ENCODE measurements at places on chromosomes 12 and 14. TPM values are rescaled to one million over a fixed set of nuclear protein-coding genes. Genes with fewer than 3 reads are reported as not detected.
A peak's percentile ranks its signal among the peaks of the same experiment; 100 is the strongest.

GRCh38 chr12:88448337-88448915 lies 131.8 kb downstream of the KITLG start:
- H3K27ac ChIP-seq, result no peak overlapping the region
- no peaks in the 10 kb centered on the region for H3K27me3 ChIP-seq
- no peaks in the 10 kb centered on the region for H3K36me3 ChIP-seq

DNA sequence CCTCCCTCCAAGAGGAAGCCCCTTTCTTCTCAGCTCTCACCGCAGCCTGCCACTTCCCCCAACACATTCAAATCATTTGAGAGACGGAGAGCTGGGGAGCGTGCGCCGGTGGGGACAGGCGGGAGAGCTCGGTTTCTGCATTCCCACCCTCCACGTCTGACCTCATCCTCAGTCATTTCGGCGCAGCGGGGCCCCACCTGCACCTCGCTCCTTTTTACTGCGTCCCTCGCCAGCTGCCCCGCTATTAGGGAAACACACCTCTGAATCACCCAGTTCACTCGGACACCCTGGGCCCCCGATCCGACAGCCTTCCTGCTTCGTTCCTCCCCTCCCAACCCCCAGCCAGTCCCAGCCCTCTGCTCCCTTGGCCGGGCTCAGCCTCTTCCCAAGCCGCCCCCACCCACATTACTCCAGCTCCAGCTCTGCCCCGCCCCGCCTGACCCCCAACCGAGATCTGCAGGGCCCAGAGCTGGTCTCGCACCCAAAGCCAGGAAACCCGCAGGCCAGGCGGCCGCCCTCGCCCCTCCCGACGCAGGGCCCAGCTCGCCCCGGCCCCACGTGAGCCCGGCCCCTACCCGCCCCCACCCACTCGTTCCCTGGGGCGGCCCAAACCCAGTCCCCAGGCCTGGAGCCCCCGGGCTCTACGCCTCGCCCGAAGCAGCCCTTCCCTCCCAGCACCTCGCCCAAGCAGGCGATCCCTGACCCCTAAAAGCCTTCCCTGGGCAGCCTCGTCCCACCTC lies 783 bp downstream of the CORO1C start:
- peaks cover 2% of the 10 kb centered on the region for H3K27me3 ChIP-seq
- peak overlapping the region; percentile 92 for H3K4me3 ChIP-seq
- peak; percentile 49 for DNase-seq

DNA sequence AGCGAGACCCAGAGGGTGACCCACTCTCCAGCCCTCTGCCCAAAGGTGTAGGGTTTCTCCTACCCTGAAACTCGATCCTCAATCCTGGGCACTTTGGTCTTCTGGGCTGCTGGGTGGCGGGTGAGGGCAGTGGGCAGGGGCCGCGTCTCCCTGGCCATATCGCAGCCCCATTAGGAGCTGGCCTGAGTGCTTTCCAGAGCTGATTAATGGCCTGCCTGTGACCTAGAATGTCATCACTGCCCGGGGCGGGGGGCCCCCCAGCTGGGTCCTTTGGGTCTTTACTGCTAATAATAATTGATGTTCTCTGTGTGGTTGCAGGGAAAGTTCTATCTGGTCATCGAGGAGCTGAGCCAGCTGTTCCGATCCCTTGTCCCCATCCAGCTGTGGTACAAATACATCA lies 47.8 kb downstream of the HRK start:
- no peaks in the 10 kb centered on the region for H3K4me1 ChIP-seq
- no peak for DNase-seq
- H3K27me3 ChIP-seq, result no peaks in the 10 kb centered on the region
- no peak overlapping the region for H3K27ac ChIP-seq
- no peak overlapping the region for H3K4me3 ChIP-seq
- H3K36me3 ChIP-seq, result no peaks in the 10 kb centered on the region

- H3K4me1 ChIP-seq, result no peaks in the 10 kb centered on the region
- no peak overlapping the region for H3K4me3 ChIP-seq
- DNase-seq, result no peak
Measured at GRCh38 chr14:93645200-93645599, 143.1 kb downstream of the PRIMA1 start.

The PMCH gene
- not detected for total RNA-seq

- no peak overlapping the region for H3K27ac ChIP-seq
- peaks cover 17% of the 10 kb centered on the region for H3K27me3 ChIP-seq
- no peak for DNase-seq
- H3K36me3 ChIP-seq, result no peaks in the 10 kb centered on the region
- H3K4me3 ChIP-seq, result no peak overlapping the region
Measured at GRCh38 chr14:69909826-69910550, 30.8 kb downstream of the SMOC1 start.

Measured in activated CD8-positive, alpha-beta T cell treated with anti-CD3 and anti-CD28 coated beads, Interleukin-2, amount 10 ng/mL, durations not matched to agents 7 days and 5 days (primary cell).